ENCODE measurements at places on chromosomes 16 and 17.

- no peak for DNase-seq
Observed at GRCh38 chr16:79697562-79698112, 97.1 kb upstream of the MAF start.

GRCh38 chr16:69440250-69440649 lies 15.8 kb downstream of the CYB5B start:
- no peak for DNase-seq

GRCh38 chr17:9144502-9145249 lies 123.4 kb downstream of the NTN1 start:
- no peak for DNase-seq

DNA sequence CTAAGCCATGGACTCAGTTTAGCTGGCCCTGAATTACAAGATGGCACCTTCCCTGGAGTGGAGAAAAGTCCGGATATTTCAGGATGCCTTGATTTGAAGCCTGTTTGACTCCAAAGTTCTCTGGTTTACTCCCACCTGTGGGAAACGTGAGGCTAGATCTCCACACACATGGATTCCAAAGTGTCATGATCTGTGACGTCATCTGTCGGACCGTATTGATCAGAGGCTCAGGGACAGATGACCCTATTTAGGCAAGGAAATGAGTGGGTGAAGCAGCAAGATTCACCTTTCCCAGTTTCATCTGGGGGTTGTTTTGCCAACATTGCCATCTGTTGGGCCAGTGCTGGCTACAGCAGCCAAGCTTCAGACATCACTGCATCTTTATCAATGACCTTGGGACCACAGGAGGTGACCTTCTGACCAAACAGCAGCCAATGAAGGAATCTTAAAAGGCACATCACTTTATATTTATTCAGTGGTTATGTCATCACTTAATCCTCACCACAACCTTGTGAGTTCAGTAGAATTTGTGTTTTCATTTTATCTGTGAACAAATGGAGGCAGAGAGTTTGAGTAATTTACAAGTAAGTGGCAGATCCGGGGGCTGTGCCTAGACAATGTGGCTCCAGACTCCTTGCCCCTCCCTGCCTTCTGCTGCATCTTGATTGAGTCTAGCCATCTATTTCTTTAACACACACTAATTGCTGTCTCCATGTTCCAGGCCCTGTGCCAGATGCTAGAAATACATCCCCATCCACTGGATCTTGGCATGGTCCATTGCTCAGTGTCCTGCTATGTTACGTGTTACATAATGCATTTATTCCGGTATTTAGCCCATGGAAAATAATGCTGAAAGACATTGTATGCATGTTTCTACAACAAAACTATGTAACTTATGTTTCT lies 1.5 kb upstream of the CDH13 start:
- DNase-seq, result no peak

DNA sequence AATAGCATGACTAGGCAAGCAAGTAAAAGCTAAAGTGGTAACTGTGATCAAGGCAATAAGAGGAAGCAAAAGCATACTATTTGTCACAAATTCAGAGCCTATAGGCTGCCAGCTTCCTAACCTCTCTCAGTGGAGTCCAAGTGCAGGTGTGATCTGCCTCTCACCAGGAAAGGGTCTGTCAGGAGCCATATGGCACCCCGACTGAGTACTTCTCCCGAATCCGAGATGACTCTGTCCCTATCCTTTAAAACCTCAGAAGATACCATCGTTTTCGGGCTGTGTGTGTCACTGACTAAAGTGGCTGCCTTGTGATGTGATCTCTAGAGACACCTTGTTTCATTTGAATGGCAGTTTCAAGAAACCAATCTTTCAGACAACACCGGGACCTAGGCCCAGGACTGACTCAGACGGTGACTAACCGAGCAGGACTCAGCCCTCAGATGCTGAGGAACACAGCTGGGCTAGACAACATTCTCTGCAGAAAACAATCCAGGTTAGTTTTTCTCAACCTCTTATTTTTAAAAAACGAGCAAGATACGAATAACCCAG lies 63.6 kb downstream of the SMG6 start:
- no peak for DNase-seq

DNA sequence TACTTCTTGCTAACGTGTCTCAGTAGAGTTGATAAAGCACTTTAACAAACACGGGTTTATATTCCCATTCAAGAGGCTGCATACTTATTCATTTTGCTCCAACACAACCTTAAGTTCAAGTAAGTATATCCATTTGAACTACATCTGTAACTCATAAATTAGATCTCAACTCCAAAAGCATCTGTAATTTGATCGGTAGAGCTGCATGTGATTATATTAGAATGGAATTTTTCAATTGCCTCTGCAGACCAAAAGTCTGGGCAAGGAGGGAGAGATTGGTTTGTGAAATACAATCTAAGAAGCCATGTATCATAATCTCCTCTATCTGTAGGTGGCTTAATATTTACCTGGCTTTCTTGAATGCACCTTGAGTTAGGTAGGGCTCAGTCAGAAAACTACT lies 371.0 kb downstream of the RBFOX1 start:
- DNase-seq, result no peak

- no peak for DNase-seq
Observed at GRCh38 chr16:8115814-8116213, 474.5 kb downstream of the TMEM114 start.
